Effector CD8-positive, alpha-beta T cell (primary cell): ENCODE measurements at places on chromosomes 12 and 14.

DNA sequence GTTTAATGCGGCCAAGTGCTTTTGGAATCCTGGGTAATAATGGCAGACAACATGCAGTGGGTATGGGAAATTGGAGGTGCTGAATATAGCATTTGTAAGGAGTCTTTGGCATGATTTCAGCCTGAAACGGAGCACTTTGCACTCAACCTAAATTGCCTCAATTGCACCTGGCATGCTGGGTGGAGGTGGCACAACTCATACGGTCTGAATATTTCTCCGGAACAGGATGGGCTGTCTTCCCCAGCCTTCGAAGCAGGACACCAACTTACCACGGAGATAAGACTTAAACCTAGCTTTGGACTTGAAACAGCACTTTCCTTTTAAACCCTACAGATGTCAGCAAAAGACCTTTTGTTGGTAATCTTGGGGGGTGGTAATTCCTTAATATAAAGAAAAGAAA lies 153.7 kb upstream of the SRRM4 start:
- DNase-seq, result no peak

- no peak for DNase-seq
These were observed 11.4 kb upstream of the SRP54 start for GRCh38 chr14:34971381-34971780.

DNA sequence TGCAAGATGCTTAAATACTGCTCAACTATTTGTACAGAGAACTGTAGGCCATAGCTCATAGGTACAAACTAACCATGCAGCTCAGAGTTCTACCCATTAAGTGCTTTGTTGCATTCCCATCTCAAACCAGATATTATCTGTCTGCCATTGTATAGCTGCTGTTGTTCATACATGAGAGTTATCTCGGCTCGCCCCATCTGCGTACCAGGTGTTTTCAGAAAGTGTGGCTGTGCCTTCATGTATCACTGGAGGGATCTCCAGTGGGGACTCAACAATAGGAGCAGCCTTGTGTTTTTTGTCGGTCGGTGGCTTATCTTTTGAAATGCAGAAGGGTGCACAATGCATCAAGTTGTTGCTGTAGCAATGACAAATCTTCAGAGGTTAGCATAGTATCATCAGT lies 678.3 kb downstream of the RERGL start:
- DNase-seq, result no peak

DNA sequence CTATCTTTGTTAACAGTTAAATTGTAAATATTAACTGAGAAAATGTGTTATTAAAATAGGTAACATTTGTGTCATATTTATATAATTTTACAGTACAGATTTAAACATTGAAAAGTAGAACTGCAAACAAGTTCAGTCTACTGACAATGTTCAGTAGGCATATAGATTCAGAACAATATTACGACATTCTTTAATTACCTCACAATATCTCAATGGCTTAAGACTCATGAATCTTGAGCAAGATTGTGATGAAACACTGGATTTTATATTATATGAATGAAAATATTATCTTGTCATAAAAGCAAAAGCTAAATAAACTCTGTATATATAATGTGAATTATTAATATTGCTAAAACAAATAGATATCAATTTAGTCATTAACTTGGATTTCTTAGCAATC lies 194.9 kb downstream of the ADAMTS20 start:
- DNase-seq, result no peak

DNA sequence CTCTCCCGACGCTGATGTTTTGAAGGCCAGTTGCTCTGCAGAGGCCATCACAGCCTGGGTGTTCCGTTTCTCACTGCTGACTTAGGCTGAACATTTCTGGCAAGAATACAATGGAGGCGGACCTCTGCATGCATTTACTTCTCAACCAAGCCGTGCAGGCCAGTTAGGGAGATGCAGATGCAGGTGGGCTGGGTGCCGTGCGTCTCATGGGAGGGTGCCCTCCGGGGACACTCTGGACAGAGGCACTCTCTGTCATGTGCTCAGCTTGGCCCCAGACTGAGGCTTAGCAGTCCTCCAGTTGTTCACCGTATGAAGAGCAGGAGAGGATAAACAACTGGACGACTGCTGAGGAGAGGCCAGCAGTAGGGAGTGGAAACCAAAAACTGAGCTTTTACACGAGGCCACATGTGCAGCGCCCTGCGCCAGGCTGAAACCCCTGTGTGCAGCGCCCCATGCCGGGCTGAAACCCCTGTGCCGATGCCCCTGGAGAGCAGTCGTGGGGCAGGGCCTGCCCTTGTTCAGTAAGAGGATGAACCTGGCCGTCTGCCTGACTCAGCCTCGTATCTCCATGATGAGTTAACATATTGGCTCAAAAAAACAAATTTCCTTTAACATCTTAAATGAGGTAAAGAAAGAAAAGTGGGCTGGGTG lies 32.3 kb downstream of the DDX51 start:
- DNase-seq, result no peak
